ENCODE measurements at places on chromosomes 6 and 20.

- no peak for DNase-seq
These were observed 13.0 kb downstream of the SERPINB1 start for GRCh38 chr6:2828629-2829028.

- DNase-seq, result no peak
These were observed 112.4 kb downstream of the PRKN start for GRCh38 chr6:162615016-162615705.

GRCh38 chr6:150547502-150548222, 52.0 kb upstream of the PLEKHG1 start:
- DNase-seq, result peak; percentile 16

GRCh38 chr20:43710370-43711044, 16.3 kb downstream of the GTSF1L start:
- DNase-seq, result no peak

GRCh38 chr20:38680500-38681306, 43.6 kb upstream of the SLC32A1 start:
- peak; percentile 74 for DNase-seq

DNA sequence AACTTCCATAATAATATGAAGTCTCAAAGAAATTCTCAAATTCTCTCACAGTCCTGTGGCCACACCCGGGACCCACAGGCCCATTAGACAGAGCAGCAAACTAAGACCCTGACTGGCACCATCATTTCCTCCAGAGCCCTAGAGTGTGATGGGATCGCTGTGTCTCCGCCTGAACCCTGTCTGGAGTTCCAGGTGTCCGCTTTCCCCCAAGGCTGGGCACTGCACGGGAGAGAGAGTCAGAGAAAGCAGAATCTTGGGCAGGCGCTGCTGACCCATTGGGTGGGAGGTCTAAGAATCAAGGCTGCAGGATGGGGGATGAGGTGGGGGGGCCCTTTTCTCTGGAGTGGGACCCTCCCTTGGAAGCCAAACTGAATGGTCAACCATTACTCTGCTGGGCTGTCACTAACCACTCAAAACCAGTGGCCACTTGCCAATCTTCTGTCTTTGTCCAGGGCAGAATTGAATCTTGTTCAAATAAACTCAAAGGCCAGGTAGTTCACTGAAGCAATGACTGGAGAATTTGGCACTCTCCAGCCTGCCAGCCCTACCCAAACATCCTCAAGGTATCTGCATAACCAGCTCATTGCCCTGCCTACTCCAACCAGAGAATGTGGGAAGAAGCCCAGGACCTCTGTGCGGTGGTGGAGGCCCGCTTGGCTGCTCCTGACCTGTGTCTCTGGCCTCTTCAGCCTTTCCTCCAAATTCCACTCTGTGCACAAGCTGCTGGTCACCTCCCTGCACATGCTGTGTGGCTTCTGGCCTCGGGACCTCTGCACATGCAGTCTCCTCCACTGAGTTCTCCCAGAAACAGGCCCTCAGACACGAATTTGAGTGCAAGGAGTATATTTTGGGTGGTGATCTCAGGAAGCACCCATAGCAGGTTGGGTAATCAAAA, 141.1 kb downstream of the CEBPB start:
- no peak for DNase-seq

DNA sequence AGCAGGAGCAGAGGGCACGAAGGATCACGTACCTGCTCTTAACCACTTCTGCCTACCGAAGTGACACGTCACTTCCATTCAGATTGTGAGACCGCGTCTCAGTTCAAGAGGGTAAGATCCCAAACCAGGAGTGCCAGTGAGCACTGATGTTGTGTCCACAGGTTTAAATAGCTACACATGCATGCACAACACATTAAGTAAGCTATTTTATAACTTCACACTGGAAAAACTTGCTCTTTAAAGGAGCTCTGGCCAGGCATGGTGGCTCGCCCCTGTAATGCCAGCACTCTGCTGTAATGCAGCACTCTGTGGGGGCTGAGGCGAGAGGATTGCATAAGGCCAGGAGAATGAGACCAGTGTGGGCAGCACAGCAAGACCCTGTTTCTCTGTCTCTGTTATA, 21.1 kb downstream of the ABHD12 start:
- no peak for DNase-seq

- DNase-seq, result no peak
These were observed 4.9 kb downstream of the HCK start for GRCh38 chr20:32056708-32057483.

GRCh38 chr20:48695738-48696137, 132.1 kb downstream of the PREX1 start:
- no peak for DNase-seq

DNA sequence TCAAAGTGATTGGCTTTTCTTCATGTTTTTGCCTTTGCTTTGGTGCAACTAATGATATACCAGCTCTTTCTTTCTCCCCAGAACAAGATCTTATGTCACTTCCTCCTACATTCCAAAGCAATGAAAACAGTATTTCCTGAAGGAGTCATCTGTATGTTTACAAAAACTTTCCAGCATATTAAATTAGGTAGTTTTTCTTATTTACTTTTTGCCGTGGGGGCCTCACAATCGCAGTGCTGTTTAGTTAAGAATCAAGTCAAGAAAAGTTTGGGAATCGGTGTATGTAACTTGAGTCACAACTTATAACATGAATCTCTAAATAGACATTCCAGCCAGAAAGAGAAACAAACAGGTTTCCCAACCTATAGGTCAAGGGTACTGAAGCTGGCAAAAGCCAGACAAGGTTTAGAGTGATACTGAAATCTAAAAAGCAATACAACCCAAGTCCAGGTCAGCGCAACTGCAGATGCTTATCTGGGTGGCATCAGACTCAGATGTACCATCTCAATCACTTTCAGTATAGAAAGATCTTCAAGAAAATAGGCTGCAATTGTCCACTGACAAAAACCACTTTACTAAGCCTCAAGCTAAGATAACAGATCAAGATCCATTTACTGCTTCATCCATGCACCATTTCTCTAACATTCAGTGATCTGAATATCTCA, 63.6 kb downstream of the IPCEF1 start:
- DNase-seq, result no peak

- DNase-seq, result no peak
These were observed 21.0 kb upstream of the RIN2 start for GRCh38 chr20:19737025-19737424.

DNA sequence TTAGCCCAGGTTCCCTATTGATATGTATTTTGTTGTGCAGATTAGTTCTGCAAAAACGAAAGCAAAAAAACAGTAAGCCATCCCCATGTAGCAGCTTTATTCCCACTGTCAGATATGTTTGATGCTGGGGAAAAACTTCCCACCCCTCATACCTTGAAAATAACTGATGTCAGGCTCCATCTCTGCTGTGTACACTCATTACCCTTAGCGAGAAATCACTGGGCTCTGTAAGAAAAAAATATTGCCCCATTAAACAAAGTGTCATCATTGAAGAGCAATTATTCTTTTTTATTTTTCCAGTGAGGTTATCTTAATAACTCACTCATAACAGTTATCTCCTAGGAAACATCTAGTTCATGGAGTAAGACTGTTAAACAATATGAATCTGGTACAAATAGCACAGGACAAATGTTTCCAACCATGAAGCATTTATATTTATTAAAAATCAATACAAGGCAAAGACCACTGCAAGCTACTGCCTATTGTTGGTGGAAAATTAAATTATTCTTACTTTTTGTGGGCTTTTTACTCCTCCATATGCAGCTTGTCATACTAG, 268.8 kb downstream of the LMBRD1 start:
- DNase-seq, result no peak

- no peak for DNase-seq
These were observed 192.4 kb downstream of the BMP2 start for GRCh38 chr20:6959900-6960312.

DNA sequence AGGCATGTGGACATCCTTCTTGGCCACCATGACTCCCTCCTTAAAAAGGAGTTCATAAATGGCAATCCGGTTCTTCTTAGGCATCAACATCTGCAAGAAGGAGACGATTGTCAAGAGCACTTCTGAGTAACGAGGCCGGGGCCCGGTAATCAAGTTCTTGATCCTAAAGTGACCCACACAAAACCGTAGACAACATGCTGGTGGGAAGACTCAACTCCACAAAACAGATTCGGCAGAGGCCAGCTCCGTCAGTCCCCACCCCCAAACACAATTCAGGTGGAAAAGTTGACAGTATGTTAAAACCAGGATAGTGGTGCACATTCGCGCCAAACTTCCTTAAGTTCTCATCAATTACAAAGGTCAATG, 754 bp downstream of the RPS10 start:
- no peak for DNase-seq

DNA sequence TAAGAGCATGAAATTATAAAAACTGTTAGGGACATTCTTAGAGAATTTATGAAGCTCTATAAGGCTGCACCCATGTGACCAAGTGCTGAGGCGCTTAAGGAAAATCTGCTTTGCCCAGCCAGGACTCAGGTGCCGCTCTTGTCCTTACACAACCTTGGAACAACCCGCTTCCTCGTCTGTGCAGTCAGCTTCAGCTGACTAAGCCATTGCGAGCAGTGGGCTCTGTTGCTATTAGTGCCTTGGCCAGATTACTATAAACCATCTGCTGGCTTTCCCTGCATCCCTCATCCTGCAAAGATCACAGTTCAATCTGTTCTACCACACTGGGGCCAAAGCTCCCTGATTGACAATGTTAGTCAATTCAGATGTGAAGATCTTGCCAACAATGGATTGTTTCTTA, 89.1 kb upstream of the E2F3 start:
- no peak for DNase-seq

DNA sequence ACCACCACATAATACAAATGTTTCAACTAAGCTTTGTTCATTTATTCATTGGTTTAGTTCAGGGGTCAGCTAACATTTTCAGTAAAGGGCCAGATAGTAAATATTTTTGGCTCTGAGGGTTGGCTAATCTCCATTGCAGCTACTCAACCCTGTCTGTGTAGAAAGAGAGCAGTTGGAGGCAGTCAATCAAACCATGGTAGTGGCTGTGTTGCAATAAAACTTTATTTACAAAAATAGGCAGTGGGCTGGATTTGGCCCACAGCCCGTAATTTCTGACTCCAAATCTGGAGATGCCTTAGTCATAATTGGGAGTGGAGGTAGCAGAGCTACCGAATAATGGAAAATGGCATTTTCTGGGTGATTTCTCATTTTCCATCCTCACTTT, 242.5 kb upstream of the ZFP64 start:
- DNase-seq, result no peak

DNA sequence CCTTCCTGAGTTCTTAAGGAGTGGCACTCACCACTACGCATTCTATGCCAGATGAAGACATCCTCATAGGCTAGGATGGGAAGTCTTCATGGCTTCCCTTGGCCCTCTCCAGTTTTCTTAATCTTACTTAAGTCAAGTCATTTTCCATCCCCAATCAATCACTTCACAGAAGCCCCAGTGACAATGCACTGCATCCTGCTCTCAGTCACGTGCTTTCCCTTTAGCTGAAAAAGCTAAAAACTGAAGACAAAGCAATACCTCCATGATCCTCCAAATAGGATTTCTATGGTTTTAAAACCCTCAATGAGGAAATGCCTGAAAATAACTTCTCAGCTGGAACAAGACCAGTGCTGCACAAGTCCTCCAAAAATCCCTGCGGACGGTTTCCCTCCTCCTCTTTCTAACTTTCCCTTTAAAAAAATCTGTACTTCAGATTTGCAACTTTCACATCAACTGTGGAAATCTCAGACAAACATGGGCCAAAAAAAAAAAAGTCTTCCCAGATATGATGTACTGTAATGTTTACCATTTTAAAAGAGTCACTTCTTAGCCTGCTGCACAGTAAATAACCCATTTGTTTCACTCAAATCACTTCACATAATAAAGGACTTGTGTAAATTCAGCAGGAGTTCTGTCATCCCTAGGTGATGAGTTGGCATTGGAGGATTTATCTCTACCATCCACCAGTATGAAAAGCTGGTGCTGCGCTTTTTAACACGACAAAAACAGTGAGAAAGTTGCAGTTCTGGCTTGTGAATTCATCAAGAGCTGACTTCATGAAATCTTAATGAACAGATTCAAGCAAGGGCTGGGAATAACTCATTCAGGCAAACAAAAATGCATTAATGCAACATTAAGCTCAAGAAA, 590.0 kb upstream of the NOX3 start:
- DNase-seq, result no peak

GRCh38 chr6:74931558-74931957, 274.3 kb downstream of the COL12A1 start:
- DNase-seq, result no peak

DNA sequence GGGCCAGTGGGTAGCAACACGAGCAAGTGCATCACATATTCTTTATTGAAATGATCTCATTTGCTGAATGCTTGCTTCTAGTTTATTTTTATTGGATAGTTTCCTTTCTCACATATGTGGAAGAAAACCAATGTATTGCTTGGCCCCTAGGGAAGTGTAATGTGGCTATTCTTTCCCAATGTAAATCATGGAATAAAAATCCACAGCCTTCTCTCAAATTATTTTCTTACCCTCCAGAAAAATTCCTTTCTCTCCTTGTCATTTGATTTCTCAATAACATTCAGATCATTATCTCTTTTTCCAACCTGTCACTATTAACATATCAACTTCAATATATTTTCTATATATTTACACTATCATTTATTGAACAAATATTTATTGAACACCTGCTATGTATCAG, 51.9 kb upstream of the PTPRK start:
- DNase-seq, result no peak

DNA sequence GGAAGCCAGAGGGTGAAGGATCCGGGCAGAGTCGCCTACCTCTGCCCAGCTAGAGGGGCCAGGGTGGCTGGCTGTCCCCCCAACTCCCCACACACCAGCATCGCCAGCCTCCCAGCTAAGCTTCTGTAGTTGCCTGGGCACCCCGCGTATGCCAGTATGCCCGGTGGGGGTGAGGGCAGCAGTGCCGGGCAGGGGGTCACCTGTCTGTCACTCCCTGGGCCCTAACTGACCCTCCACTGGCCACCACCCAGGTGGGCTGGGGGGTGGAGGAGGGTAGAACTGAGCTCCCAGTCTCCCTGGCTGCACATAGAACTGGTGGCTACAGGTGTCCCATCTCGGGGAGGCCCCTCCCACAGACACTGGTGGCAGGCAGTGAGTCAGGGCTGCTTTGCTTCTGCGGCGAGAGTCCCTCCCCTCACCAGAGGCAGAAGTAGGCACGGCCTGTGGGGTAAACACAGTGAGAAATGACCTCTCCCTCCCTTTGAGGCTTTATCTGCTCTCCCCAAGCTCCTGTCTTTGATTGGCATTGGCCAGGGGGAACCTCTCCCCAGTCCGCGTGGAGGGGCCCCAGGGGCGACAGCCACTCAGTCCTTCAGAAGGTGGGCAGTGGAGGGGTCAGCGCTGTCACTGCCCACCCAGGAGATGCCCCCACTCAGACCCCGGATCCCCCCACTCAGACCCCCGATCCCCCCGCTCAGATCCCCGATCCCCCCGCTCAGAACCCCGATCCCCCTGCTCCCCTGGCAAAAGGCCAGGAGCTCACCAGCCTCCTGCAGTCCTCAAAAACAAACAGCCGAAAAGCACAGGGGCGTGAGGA, 2.5 kb downstream of the NTSR1 start:
- no peak for DNase-seq

GRCh38 chr6:148250975-148251685, 91.5 kb upstream of the SASH1 start:
- no peak for DNase-seq

GRCh38 chr6:42834056-42834455, 45.4 kb upstream of the RPL7L1 start:
- DNase-seq, result no peak

Measured in WTC11 (cell line).